ENCODE measurements at places on chromosomes 16 and 17. TPM values are rescaled to one million over a fixed set of nuclear protein-coding genes. Genes with fewer than 3 reads are reported as not detected.

C17orf100 gene
- total RNA-seq = 0.88 TPM

DNA sequence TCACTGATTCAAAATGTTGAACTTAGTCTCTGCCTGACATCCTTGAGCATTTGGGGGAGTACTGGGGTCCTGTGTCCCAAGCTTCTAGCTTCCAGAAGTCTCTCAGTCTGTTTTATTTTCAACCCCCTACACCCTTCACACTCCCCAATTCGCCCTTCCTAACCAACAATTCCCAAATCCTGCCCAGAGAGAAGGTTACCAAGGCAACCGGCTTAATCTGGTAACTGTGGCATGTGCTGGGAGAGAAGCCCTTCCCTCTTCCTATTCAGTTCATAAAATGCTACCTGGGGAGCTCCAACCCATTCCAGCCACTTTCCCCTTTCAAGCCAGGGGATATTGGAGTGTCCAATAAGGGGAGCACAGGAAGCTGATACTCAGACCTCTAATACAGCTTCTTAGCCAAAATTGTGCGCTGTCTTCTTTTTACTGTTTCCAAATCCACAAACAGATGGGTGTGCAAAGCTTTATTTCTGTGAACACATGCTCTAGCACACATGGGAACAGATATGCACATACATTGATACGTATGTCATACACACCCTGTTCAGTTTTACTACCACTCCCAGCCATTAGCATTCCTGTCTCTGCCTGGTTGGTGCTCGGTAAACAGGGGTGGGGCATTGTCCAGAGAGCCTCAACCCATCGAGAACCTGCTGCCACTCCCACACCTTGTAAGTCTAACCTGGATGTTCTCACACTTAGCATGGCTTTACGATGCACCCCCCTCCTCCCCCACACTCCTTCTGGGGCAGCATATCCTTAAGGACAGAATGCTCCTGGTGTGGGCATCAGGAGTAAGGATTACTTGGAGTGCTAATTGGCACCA lies 1.1 kb upstream of the RAPGEFL1 start:
- no peaks in the 10 kb centered on the region for H3K4me1 ChIP-seq
- H3K36me3 ChIP-seq = no peaks in the 10 kb centered on the region
- H3K27me3 ChIP-seq = no peaks in the 10 kb centered on the region

DNA sequence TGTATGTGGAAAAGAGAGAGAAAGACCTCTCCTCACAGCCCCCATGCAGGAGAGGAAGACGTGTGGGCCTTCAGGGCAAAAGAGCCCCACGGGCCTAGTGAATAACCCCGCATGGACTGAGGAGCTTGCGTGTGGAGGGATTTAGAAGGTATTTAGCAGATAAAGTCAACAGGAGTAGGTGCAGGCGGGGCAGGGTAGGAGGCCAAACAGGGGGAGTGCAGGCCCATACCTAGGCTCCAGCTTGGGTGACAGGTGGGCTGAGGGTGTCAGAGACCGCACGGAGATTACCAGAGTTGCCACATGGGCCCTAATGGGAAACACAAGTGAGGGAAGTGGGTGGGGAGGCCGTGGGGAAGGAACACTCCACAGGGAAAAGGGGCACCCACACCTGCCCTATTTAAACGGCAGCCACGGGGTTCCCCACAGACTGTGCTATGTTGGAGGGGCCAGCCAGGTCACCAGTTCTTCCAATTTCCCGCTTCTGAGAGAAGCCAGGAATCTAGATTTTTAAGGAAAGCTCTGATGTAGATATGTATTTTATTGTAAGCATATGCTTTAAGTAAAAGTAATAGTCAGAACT lies 8.2 kb upstream of the CNGB1 start:
- H3K4me1 ChIP-seq = no peaks in the 10 kb centered on the region
- H3K27ac ChIP-seq = no peak overlapping the region
- H3K4me3 ChIP-seq = no peak overlapping the region
- no peaks in the 10 kb centered on the region for H3K36me3 ChIP-seq
- no peak for DNase-seq

- H3K36me3 ChIP-seq = no peaks in the 10 kb centered on the region
- no peaks in the 10 kb centered on the region for H3K27me3 ChIP-seq
- H3K27ac ChIP-seq = no peak overlapping the region
- H3K4me1 ChIP-seq = no peaks in the 10 kb centered on the region
These were observed 56.1 kb downstream of the NT5M start for GRCh38 chr17:17359271-17359670.

DNA sequence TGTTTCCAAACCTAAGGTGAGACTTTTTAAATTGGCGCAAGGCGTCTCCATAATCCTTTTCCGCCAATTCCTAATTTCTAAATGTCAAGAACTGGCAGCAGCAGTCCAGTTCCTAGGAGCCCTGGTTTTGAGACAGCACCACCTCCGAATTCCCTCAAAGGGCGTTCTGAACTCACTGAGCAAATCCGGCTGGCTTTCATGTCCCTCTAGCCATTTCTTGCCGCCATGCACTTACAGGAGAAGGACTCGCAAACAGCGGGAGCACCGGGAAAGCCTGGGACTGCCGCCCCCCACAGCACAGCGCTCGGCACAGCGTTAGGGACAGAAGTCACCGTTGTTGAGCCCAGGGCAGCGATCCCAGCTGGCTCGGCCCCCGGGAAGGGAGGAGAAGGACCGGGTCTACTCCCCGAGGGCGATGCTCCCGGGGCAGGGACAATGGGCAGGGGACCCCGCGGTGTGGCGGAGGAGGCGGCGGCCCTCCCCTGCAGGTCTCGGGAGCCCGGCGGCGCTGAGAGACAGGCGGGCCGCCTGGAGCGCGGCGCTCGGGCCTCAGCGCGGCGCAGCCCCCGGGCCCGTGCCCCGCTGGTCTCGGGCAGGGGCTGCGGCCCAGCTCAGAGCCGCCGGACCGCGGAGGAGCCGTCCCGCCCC lies 545 bp downstream of the ARHGAP17 start:
- H3K36me3 ChIP-seq = no peaks in the 10 kb centered on the region
- no peaks in the 10 kb centered on the region for H3K27me3 ChIP-seq
- DNase-seq = peak; percentile 52
- H3K27ac ChIP-seq = peak overlapping the region; percentile 100
- peak overlapping the region; percentile 86 for H3K4me3 ChIP-seq

- no peaks in the 10 kb centered on the region for H3K36me3 ChIP-seq
- H3K4me3 ChIP-seq = no peak overlapping the region
- no peak overlapping the region for H3K27ac ChIP-seq
- H3K27me3 ChIP-seq = no peaks in the 10 kb centered on the region
- DNase-seq = no peak
These were observed 55.9 kb downstream of the OMG start for GRCh38 chr17:31241116-31241515.

DNA sequence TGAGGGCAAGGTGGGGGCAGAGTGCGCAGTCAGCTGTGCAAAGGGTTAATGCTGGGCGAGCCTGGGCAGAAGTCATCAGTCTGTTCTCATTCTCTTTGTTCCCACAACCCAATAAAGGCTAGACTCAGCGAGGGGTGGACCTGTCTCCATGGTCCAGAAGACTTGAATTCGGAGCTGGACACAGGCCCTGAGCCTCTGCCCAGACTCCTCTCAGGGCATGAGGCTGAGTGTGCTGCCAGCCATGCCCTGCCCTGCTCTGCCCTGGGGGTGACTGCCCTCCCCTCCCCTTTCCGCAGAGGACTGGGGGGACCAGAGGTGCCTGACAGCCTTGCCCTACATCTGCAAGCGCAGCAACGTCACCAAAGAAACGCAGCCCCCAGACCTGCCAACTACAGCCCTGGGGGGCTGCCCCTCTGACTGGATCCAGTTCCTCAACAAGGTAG lies 54.5 kb downstream of the MRC2 start:
- H3K36me3 ChIP-seq = no peaks in the 10 kb centered on the region
- no peak overlapping the region for H3K27ac ChIP-seq
- H3K4me3 ChIP-seq = no peak overlapping the region
- H3K4me1 ChIP-seq = no peaks in the 10 kb centered on the region

- H3K36me3 ChIP-seq = no peaks in the 10 kb centered on the region
- no peaks in the 10 kb centered on the region for H3K27me3 ChIP-seq
- no peaks in the 10 kb centered on the region for H3K4me1 ChIP-seq
These were observed 178.9 kb downstream of the TMEM132E start for GRCh38 chr17:34758316-34758715.

PGAP3 gene
- 11.7 TPM for total RNA-seq

NOD2 gene
- 4.9 TPM for total RNA-seq

DNA sequence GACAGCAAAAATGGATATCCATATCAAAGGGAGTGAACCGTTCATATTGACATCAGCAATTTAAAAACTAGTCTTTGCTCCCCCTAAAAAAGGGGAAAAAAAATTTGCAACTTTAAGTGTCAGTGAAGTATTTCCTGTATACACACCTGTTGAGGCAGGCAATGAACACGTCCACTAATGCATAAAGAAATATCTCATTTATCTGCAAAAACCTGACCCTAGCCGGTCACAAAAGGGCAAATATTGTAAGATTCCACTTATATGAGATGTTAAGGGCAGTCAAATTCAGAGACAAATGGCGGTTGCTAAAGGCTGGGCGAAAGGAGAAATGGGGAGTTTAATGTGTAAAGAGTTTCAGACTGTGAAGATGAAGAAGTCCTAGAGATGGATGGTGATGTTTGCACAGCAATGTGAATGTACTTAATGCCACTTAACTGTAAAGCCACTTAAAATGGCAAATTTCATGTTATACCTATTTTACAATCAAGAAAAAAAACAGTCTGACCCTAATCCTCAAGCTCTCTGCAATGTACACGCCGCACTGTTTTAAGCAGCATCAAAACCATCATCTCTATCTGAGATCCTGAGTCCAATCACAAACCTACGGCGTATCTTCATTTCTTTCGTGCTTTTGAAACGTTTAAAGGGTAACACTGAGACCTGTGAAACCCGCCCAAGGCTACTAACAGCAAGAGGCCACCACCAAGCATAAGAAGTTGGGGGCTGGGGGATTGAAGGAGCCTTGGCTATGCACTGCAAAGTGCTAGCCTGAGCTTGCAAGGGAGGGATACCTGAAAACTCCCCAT lies 1.1 kb downstream of the PARN start:
- H3K27me3 ChIP-seq = no peaks in the 10 kb centered on the region
- peaks cover 3% of the 10 kb centered on the region for H3K36me3 ChIP-seq
- DNase-seq = no peak
- H3K4me1 ChIP-seq = peaks cover 12% of the 10 kb centered on the region
- H3K4me3 ChIP-seq = peak overlapping the region; percentile 96

- no peak overlapping the region for H3K27ac ChIP-seq
- no peaks in the 10 kb centered on the region for H3K27me3 ChIP-seq
These were observed 206.4 kb downstream of the KATNIP start for GRCh38 chr16:27756206-27756970.

SLC5A10 gene
- not detected for total RNA-seq

GRCh38 chr17:54793271-54793670 lies 107.4 kb upstream of the TOM1L1 start:
- H3K36me3 ChIP-seq = no peaks in the 10 kb centered on the region
- H3K4me3 ChIP-seq = no peak overlapping the region
- H3K27ac ChIP-seq = no peak overlapping the region
- H3K27me3 ChIP-seq = no peaks in the 10 kb centered on the region
- no peak for DNase-seq

- H3K4me1 ChIP-seq = no peaks in the 10 kb centered on the region
- no peaks in the 10 kb centered on the region for H3K27me3 ChIP-seq
- peak overlapping the region; percentile 12 for H3K4me3 ChIP-seq
- no peak overlapping the region for H3K27ac ChIP-seq
- DNase-seq = no peak
These were observed 40.1 kb downstream of the ZNF267 start for GRCh38 chr16:31913668-31914067.

GRCh38 chr16:73891129-73891542 lies 405.5 kb upstream of the PSMD7 start:
- DNase-seq = no peak
- no peak overlapping the region for H3K27ac ChIP-seq
- no peaks in the 10 kb centered on the region for H3K36me3 ChIP-seq
- peaks cover 39% of the 10 kb centered on the region for H3K27me3 ChIP-seq
- H3K4me3 ChIP-seq = peak overlapping the region; percentile 35
- H3K4me1 ChIP-seq = no peaks in the 10 kb centered on the region

KCTD11 gene
- 11.5 TPM for total RNA-seq

Measured in breast epithelium (tissue), 4 donors.